ENCODE measurements at places on chromosomes 6 and 20. TPM values are rescaled to one million over a fixed set of nuclear protein-coding genes. Genes with fewer than 3 reads are reported as not detected.

DNA sequence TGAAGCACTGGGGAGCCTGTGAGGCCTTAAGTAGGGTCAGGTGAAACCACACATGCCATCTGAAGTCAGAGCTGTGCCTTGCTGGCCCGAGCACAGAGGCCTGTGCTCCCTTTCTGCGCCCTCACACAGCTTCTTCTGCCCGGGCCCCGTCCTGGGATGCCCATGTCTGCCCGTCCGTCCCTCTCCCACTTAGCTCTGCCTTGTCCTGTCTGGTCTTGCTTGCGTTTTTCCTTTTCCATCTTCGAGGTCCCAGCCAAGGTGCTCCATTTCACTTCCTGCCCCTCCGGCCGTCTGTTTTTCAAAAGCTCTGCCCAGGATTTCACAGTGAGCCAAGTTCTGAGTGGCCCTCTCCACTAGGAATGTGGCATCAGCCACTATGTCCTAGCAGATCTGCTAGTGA is 45.6 kb downstream of the PYGB start:
- H3K27ac ChIP-seq: peak overlapping the region; percentile 16
- H3K4me3 ChIP-seq: no peak overlapping the region
- no peaks in the 10 kb centered on the region for H3K36me3 ChIP-seq
- H3K27me3 ChIP-seq: no peaks in the 10 kb centered on the region
- peaks cover 2% of the 10 kb centered on the region for H3K4me1 ChIP-seq
- no peak for DNase-seq

DNA sequence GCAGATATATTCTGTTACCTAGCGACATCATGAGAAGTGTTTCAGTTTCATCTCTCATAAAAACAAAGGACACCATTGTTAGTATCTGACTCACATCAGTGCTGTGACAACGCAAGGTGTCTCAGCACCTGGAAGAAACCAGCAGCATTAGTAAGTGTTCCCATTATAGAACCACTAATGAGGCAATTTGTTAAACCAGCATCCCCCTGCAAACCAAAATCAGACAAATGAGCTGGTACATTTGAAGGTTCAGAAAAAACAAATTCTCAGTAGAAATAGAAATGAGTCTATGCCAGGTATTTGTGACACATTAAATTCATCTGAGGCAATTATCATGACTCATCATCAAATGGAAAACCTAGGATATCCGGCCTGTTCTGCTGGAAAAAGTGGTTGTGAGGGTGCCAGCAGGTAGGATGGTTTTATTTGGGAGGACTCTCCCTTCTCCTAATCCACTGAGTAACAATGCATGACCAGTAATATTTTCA is 151.7 kb downstream of the TMEM200A start:
- H3K4me3 ChIP-seq: no peak overlapping the region
- H3K27me3 ChIP-seq: no peaks in the 10 kb centered on the region
- H3K4me1 ChIP-seq: peaks cover 17% of the 10 kb centered on the region
- no peak for DNase-seq
- no peaks in the 10 kb centered on the region for H3K36me3 ChIP-seq

DNA sequence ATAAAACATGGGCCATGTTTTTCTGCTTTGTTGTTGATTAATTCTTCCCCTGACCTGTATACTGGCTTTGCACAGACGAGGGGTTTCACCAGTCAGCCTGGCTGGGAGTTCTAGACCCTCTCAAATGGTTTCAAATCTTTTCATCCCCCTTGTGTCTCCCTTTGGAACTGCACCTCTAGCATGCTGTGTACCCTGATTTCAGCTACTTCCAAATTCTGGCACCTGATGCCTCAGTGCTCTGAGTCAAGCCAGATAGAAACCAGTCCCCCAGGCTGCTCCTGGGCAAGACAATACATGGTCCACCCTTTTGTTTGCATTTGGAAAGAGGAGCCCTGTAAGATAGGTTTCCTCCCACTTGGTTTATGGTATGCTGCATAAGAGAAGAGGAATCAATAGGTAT is 290.2 kb downstream of the BTBD3 start:
- no peak for DNase-seq
- H3K36me3 ChIP-seq: no peaks in the 10 kb centered on the region
- H3K27ac ChIP-seq: no peak overlapping the region
- H3K4me1 ChIP-seq: no peaks in the 10 kb centered on the region

GHRH gene
- total RNA-seq: not detected

KHDC1L gene
- total RNA-seq: not detected

DNA sequence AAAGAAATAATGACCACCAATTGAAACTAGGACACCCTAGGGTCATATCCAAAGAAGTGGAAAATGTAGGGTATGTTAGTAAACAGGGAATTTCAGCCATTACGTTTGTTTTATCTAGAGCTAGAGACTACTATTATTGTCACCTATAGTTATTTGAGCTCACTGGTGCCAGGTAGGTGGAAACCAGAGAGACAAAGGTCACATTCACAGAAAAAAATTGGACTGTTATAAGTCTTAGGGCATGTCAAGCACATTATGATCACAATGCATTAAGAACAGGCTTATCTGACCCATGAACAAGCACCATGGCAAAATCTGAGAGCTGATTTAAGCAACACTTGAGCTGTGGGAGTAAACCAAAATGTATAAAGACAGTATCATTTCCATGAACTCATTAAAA is 530.1 kb upstream of the CITED2 start:
- H3K4me1 ChIP-seq: peaks cover 7% of the 10 kb centered on the region
- H3K36me3 ChIP-seq: no peaks in the 10 kb centered on the region
- peaks cover 3% of the 10 kb centered on the region for H3K27me3 ChIP-seq
- no peak overlapping the region for H3K4me3 ChIP-seq

DNA sequence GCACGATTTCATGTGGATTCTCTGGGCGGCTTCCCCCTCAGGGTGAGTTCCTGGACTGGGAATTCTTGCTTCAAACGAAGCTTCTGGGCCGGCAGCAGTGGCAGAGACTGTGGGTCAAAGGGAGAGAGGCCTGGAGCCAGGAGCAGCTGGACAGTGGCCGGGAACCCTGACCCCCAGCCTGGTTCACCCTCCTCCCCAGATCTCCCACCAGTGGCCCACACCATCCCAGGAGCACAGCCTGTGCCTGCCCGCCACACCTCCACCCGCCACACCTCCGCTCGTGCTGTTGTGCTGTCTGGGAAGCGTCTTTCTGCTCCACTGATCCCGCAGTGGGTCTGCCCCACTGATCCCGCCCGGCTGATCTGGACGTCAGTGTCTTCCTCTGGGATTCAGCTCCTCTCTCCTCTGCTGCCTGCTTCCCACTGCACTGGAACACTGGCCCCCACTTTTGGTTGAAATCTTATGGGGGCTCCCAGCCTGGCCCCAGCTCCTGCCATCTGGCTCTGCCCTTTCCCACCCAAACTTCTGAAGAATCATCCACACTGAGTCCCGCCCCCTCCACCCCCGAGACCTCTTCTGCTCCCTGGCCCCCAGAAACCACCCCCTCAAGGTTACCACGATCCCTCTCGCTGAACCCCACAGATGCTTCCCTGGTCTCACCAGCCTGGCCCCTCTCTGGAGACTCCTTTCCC is 9.8 kb downstream of the ZBP1 start:
- DNase-seq: no peak
- H3K27me3 ChIP-seq: no peaks in the 10 kb centered on the region
- H3K36me3 ChIP-seq: peaks cover 2% of the 10 kb centered on the region
- H3K4me3 ChIP-seq: no peak overlapping the region

ECT2L gene
- not detected for total RNA-seq

DNA sequence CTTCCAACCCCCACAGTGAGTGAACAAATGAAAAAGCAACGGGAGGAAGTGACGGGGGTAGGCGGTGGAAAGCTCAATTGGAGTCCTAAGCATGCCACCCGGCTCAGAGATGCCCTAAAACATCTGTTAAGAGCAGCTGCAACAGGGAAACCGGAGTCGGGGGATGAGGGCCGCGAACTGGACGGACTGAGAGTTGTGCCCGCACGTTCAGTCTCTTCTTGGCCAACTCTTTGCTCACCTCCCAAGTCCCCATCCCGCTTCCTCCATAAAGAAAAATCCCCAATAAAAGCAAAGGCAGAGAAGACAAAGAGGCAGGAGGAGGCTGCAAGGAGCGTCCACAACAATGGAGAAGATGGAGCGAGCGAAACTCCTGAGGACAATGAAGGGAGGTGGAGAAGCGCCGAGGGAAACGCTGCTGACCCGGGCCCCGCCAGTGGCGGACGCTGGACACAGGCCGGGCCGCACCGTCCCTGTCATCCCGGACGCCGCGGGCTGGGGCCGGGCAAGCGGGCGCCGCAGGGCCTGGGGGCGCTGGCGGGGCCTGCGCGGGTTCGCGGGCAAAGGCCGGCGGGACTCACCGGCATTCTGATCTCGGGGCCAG is 600 bp downstream of the SEC63 start:
- H3K4me1 ChIP-seq: peaks cover 20% of the 10 kb centered on the region
- peak overlapping the region; percentile 100 for H3K4me3 ChIP-seq
- peaks cover 7% of the 10 kb centered on the region for H3K36me3 ChIP-seq
- H3K27ac ChIP-seq: peak overlapping the region; percentile 99
- peak; percentile 28 for DNase-seq

- peaks cover 3% of the 10 kb centered on the region for H3K4me1 ChIP-seq
- H3K27ac ChIP-seq: no peak overlapping the region
- H3K36me3 ChIP-seq: no peaks in the 10 kb centered on the region
- peaks cover 37% of the 10 kb centered on the region for H3K27me3 ChIP-seq
- no peak for DNase-seq
These were observed 141.1 kb upstream of the GGTLC1 start for GRCh38 chr20:24129641-24130040.

DNA sequence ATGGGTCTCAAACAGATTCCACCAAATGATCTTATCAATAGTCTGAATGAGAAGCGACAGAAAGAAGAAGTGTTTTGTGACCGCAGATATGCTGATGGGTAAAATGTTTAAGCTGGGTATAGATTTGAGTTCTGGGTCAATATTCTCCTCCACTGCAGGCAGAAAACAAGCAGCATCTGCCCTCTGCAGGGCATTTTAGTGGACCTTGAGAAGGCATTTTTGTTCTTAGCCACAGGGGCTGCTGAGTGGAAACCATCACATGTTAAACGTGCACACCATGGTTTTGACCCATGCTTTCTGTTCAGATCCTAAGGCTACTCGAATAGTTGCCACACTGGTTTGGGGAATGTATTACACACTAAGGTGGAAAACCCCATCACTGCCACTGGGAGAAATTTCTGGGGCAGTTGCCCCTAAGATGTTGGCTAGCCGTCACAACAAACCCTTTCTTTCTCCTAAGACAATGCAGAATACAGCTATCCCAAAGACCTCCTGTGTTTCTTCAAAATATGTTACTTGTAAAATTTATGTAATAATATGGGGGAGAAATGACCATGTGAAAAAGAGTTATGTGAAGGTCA is 5.5 kb downstream of the POU3F2 start:
- H3K27ac ChIP-seq: no peak overlapping the region
- H3K4me3 ChIP-seq: no peak overlapping the region
- DNase-seq: no peak
- H3K27me3 ChIP-seq: peaks cover 90% of the 10 kb centered on the region
- peaks cover 24% of the 10 kb centered on the region for H3K4me1 ChIP-seq

DNA sequence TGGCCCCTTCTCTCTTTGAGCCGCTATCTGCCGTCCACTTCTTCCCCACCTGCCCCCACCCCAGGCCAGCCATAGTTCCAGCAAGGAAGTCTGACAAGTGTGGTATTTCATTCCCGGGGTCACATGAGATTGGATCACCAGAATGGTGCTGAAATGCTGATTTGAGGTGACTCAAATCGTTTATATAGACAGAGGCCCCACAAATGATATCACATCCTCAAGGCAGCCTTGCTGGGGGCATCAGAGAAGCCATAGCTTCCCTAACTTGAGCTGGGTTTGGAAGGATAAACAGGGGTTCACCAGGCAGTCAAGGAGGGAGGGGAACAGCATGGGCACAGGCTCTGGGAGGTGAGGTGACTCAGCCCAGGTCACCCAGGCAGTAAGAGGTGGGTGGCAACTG is 9.9 kb downstream of the SDCBP2 start:
- no peak for DNase-seq
- peak overlapping the region; percentile 65 for H3K27ac ChIP-seq
- H3K4me3 ChIP-seq: no peak overlapping the region
- H3K27me3 ChIP-seq: no peaks in the 10 kb centered on the region
- peaks cover 3% of the 10 kb centered on the region for H3K36me3 ChIP-seq
- H3K4me1 ChIP-seq: peaks cover 3% of the 10 kb centered on the region
